ENCODE measurements at places on chromosomes 4 and X. TPM values are rescaled to one million over a fixed set of nuclear protein-coding genes. Genes with fewer than 3 reads are reported as not detected.
A peak's percentile ranks its signal among the peaks of the same experiment; 100 is the strongest.

DNA sequence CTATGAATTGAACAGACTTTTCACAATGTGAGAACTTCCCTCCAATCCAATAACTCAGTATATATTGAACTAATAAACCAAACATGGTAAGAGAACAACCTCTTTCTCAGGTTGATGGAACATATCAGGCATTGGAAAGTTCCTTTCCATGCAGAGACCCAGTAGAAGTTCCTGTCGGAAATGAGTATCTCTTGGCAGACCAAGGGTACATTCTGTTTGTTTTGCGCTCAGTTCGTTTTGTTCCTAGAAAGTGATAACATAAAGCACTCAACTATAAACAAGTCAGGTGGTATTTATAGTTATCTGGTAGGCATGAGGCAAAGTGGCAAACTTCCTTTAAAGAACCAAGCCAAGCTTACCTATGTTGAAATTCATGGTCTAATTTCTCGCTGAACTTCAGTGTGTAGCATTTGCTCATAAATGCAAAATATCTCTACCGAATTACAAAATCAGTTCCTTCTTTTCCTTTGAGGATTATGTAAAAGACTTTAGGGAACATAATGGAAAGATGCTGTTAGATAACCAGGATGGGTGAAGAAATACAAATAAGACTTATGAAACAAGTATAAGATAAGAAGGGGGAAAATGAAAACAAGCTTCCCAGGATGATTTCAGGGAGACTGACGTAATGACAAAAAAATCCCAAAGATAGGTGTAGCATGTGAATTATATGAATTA is 120.3 kb downstream of the ARHGAP24 start:
- no peaks in the 10 kb centered on the region for H3K36me3 ChIP-seq
- no peak for DNase-seq
- H3K4me1 ChIP-seq = peaks cover 3% of the 10 kb centered on the region
- H3K27me3 ChIP-seq = no peaks in the 10 kb centered on the region

GRCh38 chr4:70651864-70652506 is 14.3 kb downstream of the JCHAIN start:
- no peaks in the 10 kb centered on the region for H3K4me1 ChIP-seq
- no peaks in the 10 kb centered on the region for H3K27me3 ChIP-seq
- H3K27ac ChIP-seq = no peak overlapping the region
- H3K36me3 ChIP-seq = no peaks in the 10 kb centered on the region

NSG1 gene
- 48.8 TPM for total RNA-seq

MAP7D2 gene
- total RNA-seq = 0.09 TPM

FTSJ1 gene
- total RNA-seq = 47.2 TPM

CLNK gene
- 0.19 TPM for total RNA-seq

ADGRG4 gene
- 0.19 TPM for total RNA-seq

DNA sequence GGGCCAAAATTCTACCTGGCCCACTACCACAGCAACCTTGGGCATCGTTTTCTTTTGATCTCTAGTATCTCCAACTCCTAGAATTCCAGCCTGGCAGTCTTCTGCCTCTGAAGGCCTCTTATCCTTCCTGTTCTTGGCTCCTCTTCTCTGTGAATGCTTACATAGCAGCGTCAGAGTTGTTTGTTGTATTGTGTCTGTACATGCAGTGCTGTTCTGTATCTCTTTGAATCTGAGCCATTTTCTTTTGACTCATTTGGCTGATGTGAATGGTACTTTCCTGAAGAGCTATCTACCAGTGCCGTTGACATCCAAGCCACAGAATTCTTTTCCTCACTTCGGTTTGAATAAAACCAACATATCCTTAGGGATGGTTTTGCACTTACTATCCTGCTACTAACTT is 79.2 kb downstream of the TMEM164 start:
- peaks cover 22% of the 10 kb centered on the region for H3K4me1 ChIP-seq
- peak overlapping the region; percentile 41 for H3K27ac ChIP-seq
- DNase-seq = no peak

LRP2BP gene
- not detected for total RNA-seq

- no peak overlapping the region for H3K4me3 ChIP-seq
- no peaks in the 10 kb centered on the region for H3K36me3 ChIP-seq
- no peak overlapping the region for H3K27ac ChIP-seq
- H3K4me1 ChIP-seq = no peaks in the 10 kb centered on the region
These were observed 922.6 kb upstream of the SLIT2 start for GRCh38 chr4:19329077-19329476.

NXF2B gene
- not detected for total RNA-seq

ANKRD50 gene
- 16.4 TPM for total RNA-seq

RAB33A gene
- total RNA-seq = not detected

DNA sequence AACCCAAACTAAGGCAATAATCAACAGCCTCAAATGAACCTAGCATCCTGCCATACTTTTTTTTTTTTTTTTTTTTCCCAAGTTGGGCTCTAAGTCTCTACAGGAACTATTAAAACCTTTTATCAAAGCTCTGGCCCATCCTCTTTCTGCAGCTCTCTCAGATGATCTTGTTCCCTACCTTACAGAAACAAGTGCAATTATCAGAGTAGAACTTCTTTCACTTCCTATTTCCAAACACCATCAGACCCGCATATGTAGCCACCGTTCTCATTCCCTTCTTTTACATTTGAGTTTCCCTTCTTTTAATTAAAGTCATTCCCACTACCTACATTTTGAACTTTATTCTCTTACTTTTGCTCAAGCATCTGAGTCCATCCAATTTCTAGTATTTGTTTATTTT is 690.6 kb downstream of the DMD start:
- H3K27me3 ChIP-seq = no peaks in the 10 kb centered on the region
- DNase-seq = no peak
- no peaks in the 10 kb centered on the region for H3K36me3 ChIP-seq
- no peak overlapping the region for H3K27ac ChIP-seq

CRMP1 gene
- 4.7 TPM for total RNA-seq

SSX3 gene
- total RNA-seq = not detected

DNA sequence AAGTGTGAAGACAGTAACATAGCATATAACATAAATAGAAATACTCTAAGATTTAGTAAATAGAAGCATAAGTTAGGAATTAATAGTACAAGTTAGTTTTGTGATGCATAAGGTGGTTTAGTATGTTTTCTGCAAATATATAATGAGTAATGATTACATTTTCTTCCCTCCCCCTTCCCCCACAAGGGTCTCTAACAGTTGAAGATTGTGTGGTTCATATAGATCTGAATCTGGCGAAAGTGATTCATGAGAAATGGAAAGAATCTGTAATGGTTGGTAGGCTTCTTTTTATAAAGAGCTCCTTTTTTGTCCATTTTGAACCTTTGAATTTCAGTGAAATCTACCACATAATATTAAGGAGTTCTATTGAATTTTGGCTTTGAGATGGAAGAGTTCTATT is 66.3 kb downstream of the N4BP2 start:
- no peaks in the 10 kb centered on the region for H3K27me3 ChIP-seq
- no peak overlapping the region for H3K27ac ChIP-seq
- H3K36me3 ChIP-seq = no peaks in the 10 kb centered on the region
- H3K4me1 ChIP-seq = no peaks in the 10 kb centered on the region

DNA sequence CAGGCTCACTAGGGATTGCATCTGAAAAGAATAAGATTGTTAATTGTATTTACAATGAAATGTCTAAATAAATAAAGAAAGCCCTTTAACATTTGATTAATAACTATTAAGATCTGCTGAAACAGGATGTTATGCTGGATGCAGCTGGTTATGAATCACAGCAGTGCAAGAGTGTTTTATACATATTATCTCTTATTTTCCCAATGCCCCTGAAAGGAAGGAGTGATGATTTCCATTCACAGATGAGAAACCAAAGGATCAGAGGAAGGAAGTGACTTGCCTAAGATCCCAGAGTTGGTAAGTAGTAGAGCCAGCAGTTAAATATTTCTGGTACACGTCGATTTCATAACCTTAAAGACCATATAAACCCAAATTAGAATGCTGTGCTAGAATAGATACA is 76.3 kb upstream of the ARHGAP36 start:
- H3K4me1 ChIP-seq = no peaks in the 10 kb centered on the region
- H3K27ac ChIP-seq = no peak overlapping the region
- no peak overlapping the region for H3K4me3 ChIP-seq
- H3K27me3 ChIP-seq = no peaks in the 10 kb centered on the region
- no peak for DNase-seq

FGF2 gene
- 6.3 TPM for total RNA-seq

DNA sequence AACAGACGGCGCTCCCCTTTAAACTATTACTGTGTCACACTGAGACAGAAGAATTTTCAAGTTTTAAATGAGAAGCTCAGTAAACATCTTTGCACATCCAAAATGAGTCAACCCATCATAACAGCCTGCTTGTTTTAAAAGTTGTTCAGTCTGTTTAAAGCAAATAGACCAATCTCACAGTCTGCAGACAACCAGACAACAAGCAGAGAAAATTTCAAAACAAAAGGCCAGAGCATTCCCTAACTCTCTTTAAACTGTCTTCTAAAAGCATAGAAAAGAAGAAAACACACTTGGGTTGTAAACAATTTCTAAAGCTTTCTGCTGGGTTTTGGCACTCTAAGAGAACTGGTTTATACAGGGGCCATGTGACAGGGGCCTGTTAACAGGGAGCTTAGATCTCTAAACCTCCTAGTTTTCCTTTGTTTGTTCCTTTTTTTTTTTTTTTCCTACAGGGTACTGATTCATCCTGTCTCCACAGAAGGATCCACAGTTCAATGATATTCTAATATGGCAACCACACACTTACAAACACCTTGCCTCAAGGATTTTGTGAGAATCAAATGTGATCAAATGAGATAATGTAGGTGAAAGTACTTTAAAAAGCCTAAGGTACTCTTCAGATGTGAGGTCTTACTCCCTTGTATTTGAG is 100.8 kb upstream of the MAML3 start:
- H3K27ac ChIP-seq = no peak overlapping the region
- no peak overlapping the region for H3K4me3 ChIP-seq
- H3K4me1 ChIP-seq = peaks cover 41% of the 10 kb centered on the region

- H3K27me3 ChIP-seq = no peaks in the 10 kb centered on the region
- no peak for DNase-seq
- no peaks in the 10 kb centered on the region for H3K36me3 ChIP-seq
These were observed 181.1 kb upstream of the SPRY1 start for GRCh38 chr4:123215536-123215935.

DNA sequence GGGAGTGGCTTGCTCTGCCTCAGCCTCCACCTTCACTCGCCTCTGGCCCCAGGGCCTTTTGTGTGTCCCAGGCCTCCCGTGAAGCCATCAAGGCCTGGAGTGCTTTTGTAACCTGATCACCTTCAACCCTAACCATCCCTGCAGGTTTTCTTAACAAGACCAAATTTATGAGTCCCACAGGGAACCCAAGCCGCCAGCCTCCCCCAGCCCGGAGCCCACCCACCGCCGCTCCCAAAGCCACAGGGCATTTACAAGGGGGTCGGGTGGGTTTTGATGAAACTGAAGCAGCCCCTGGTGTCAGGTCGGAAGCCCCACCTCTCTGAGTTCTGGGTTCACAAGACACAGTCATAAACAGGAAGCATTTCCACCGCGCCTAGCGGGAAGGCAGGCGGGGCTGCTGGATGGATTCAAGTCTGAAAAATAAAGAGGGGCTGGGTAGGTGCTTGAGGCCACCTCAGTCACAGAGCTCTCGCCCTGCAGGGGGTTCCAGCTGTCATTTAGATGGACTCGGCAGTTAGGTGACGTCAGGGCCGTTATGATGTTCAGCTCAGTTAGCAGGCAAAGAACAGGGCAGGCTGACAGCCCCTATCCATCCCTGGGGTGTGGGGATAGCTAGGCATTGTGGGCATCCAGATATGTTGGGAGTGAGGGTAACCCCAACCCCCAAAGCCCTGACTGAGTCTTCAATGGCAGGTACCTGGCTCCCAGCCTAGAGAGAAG is 128.5 kb downstream of the BCOR start:
- no peaks in the 10 kb centered on the region for H3K36me3 ChIP-seq
- H3K4me1 ChIP-seq = peaks cover 3% of the 10 kb centered on the region
- H3K27me3 ChIP-seq = no peaks in the 10 kb centered on the region
- no peak for DNase-seq
- H3K4me3 ChIP-seq = no peak overlapping the region
- peak overlapping the region; percentile 39 for H3K27ac ChIP-seq

- H3K4me1 ChIP-seq = peaks cover 5% of the 10 kb centered on the region
- no peak overlapping the region for H3K4me3 ChIP-seq
- no peak for DNase-seq
- H3K27ac ChIP-seq = no peak overlapping the region
- H3K36me3 ChIP-seq = no peaks in the 10 kb centered on the region
These were observed 9.3 kb upstream of the SEC24B start for GRCh38 chr4:109424093-109424841.

- H3K4me1 ChIP-seq = no peaks in the 10 kb centered on the region
- H3K27ac ChIP-seq = no peak overlapping the region
- H3K36me3 ChIP-seq = no peaks in the 10 kb centered on the region
- H3K27me3 ChIP-seq = no peaks in the 10 kb centered on the region
- no peak overlapping the region for H3K4me3 ChIP-seq
These were observed 410.9 kb upstream of the CT83 start for GRCh38 chrX:116873671-116874070.

CT45A1 gene
- total RNA-seq = not detected

RHOH gene
- total RNA-seq = 0.79 TPM

DNA sequence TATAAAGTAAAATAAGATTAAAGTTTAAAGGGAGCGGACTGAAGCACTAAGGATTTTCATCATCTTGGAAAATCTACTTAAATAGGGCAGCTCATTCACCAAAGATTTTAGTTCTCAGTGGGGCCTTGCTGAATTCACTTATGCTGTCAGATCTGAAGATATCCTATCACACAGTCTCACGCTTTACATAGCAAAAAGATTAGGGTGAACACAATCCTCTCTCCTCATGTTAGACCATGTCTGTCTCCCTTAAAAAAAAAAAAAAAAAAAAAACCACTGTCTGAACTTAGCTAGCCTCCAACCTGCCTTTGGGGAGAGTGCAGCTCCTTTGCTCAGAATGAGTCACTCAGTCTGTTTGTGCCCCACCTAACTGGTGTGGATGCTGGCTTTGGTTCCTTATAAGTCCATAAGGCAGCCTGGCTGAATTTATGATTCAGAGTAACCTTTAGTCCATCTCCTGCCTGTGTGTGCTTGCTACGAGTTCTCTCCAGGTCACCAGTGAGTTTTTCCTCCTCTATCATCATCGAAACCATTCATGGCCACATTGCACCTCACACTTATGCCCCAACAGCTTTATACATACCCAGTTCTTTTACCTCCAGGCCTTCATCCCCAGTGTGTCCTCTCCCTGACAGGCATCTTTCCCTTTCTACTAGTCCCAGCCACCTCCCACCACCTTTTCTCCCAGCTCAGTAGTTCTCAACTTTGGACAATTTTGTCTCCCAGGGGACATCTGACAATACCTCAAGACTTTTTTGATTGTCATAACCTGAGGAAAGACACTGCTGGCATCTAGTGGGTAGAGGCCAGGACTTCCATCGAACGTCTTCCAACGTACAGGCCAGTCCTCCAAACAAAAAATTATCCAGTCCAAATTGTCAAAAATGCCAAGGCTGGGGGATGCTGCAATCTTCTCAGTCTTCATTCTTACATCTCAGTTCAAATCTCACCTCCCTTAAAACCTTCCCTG is 220.7 kb upstream of the EMCN start:
- H3K4me1 ChIP-seq = peaks cover 9% of the 10 kb centered on the region
- H3K4me3 ChIP-seq = no peak overlapping the region
- H3K27ac ChIP-seq = peak overlapping the region; percentile 57
- DNase-seq = no peak

- no peak for DNase-seq
- peaks cover 4% of the 10 kb centered on the region for H3K4me1 ChIP-seq
- H3K4me3 ChIP-seq = no peak overlapping the region
- no peaks in the 10 kb centered on the region for H3K27me3 ChIP-seq
- H3K27ac ChIP-seq = peak overlapping the region; percentile 69
These were observed 18.5 kb downstream of the OTUD5 start for GRCh38 chrX:48938721-48939425.

Measured in esophagus squamous epithelium (tissue), 5 donors.